ENCODE measurements at places on chromosomes 3 and 15. TPM values are rescaled to one million over a fixed set of nuclear protein-coding genes. Genes with fewer than 3 reads are reported as not detected.

DNA sequence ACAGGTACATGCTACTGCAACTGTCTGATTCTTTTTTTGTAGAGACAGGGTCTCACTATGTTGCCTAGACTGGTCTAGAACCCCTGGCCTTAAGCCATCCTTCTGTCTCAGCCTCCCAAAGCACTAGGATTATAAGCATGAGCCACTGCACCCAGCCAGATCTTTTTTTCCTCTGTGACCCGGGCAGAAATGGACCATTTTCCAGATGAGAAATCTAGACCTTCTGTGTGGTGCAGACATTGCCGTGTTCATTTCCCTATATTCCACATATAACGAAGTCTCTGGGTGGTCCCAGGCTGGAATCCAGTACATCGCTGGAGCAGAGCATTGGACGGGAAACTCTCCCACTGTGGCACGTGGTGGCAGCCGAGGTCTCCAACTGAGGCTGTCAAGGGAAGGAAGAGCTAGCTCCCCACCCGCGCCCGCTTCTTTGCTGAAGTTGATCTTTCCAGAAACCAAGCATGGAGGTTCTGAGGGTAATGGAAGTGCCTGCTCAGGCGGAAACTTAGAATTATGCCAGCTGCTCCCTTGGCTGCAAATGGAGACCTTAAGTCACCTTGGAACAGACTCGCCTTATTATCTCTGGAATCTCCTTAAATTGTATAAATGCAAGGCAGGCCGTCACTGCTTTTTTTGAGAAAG, 23.1 kb upstream of the TXNRD3 start:
- no peak overlapping the region for H3K4me3 ChIP-seq
- H3K27ac ChIP-seq: no peak overlapping the region
- peaks cover 16% of the 10 kb centered on the region for H3K4me1 ChIP-seq
- no peak for DNase-seq
- no peaks in the 10 kb centered on the region for H3K36me3 ChIP-seq
- H3K27me3 ChIP-seq: peaks cover 52% of the 10 kb centered on the region

DNA sequence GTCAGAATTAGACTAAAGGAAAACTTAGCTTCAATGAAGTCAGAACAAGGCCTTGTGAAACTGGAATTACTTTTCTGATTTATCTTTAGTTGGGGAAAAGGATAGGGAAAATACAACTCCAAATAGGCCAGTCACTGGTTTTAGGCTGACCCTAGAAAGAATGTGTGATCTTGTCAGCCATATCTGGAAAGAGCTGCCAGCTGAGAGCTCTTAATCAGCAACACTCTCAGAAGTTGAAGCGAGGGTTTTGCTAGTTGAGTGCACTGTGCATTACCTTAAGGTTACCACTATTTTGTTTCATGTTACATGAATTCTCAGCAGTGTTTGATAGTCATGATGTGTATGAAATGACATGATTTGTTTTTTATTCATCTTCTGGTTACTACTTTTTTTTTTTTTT, 905.3 kb upstream of the ALCAM start:
- no peaks in the 10 kb centered on the region for H3K27me3 ChIP-seq
- no peak overlapping the region for H3K4me3 ChIP-seq
- no peaks in the 10 kb centered on the region for H3K4me1 ChIP-seq

GRCh38 chr3:52281981-52282801, 3.7 kb upstream of the WDR82 start:
- no peaks in the 10 kb centered on the region for H3K27me3 ChIP-seq
- no peak overlapping the region for H3K4me3 ChIP-seq
- peaks cover 21% of the 10 kb centered on the region for H3K4me1 ChIP-seq
- no peak overlapping the region for H3K27ac ChIP-seq
- no peaks in the 10 kb centered on the region for H3K36me3 ChIP-seq

GRCh38 chr3:182605882-182606611, 187.3 kb upstream of the ATP11B start:
- peaks cover 16% of the 10 kb centered on the region for H3K4me1 ChIP-seq
- H3K27me3 ChIP-seq: no peaks in the 10 kb centered on the region
- no peak overlapping the region for H3K27ac ChIP-seq
- no peak for DNase-seq
- no peak overlapping the region for H3K4me3 ChIP-seq

- H3K4me3 ChIP-seq: no peak overlapping the region
- H3K27me3 ChIP-seq: no peaks in the 10 kb centered on the region
- no peak overlapping the region for H3K27ac ChIP-seq
- DNase-seq: no peak
- peaks cover 3% of the 10 kb centered on the region for H3K4me1 ChIP-seq
Observed at GRCh38 chr3:55416331-55416821, 70.7 kb downstream of the WNT5A start.

- no peak overlapping the region for H3K4me3 ChIP-seq
- no peak for DNase-seq
- H3K27ac ChIP-seq: no peak overlapping the region
- H3K36me3 ChIP-seq: no peaks in the 10 kb centered on the region
- no peaks in the 10 kb centered on the region for H3K4me1 ChIP-seq
Observed at GRCh38 chr3:126571078-126571477, 12.3 kb upstream of the C3orf22 start.

DNA sequence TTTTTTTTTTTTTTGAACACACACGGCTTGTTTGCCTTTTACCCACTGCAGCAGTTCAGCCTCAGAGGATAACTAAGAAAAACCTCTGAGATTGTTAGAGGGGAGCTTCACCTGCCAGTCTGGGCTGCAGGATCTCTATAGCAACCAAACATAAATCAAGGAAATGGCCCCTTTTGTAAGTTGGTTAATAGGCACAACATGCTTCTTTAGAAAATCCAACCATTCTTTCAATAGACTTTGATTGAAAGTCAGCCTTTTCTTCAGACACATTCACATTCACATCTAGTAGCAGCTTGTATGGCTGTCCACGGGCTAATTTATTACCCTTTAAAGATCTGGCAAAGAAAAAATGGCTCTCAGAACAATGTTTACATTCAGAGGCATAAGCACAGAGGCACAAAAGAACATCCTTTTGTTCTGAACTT, 136.6 kb upstream of the RARB start:
- no peak overlapping the region for H3K4me3 ChIP-seq
- DNase-seq: peak; percentile 41
- H3K36me3 ChIP-seq: no peaks in the 10 kb centered on the region
- no peaks in the 10 kb centered on the region for H3K27me3 ChIP-seq
- H3K4me1 ChIP-seq: peaks cover 64% of the 10 kb centered on the region

- peaks cover 34% of the 10 kb centered on the region for H3K4me1 ChIP-seq
- H3K4me3 ChIP-seq: no peak overlapping the region
- DNase-seq: no peak
- H3K27me3 ChIP-seq: no peaks in the 10 kb centered on the region
- no peaks in the 10 kb centered on the region for H3K36me3 ChIP-seq
Observed at GRCh38 chr3:194007592-194008337, 128.2 kb upstream of the HES1 start.

GRCh38 chr3:82165266-82165665, 403.8 kb upstream of the GBE1 start:
- H3K36me3 ChIP-seq: no peaks in the 10 kb centered on the region
- H3K4me3 ChIP-seq: no peak overlapping the region
- H3K27ac ChIP-seq: no peak overlapping the region
- H3K4me1 ChIP-seq: peaks cover 15% of the 10 kb centered on the region
- no peaks in the 10 kb centered on the region for H3K27me3 ChIP-seq
- DNase-seq: peak; percentile 57

DNA sequence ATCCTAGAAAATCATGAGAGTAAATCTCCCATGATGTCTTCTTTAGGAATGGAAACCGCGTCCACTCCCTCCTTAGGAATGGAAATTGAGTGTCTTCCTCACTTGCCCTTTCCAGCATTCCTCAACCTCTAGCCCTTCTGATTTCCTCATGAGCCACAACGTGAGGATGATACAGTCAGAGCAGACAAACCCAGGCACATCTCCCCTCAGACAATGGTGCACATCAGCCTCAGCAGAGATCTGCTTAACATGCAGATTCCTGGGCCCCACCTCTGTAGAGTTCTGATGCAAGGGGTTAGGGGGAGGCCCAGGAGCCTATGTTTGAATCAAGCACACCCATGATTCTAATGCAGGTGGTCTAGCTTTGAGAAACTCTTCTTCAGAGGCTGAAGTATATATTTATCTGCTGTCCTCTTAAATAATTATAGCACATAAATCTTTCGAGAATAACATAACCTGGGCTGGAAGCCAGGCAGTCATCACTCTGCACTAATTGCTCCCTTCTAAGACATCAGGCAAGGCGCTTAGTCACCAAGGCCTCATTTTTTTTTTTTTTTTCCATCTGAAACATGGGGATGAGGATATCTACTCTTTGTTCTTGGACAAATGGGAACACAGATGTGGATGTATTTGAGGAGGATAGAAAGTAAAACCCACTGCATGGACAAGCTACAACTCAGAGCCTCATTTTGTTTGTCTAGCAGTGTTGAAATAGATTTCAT, 81.7 kb downstream of the PRICKLE2 start:
- no peaks in the 10 kb centered on the region for H3K36me3 ChIP-seq
- no peak for DNase-seq
- no peak overlapping the region for H3K27ac ChIP-seq
- H3K27me3 ChIP-seq: no peaks in the 10 kb centered on the region
- H3K4me1 ChIP-seq: peaks cover under 1% of the 10 kb centered on the region
- no peak overlapping the region for H3K4me3 ChIP-seq

- DNase-seq: no peak
- no peak overlapping the region for H3K27ac ChIP-seq
- no peaks in the 10 kb centered on the region for H3K4me1 ChIP-seq
- H3K36me3 ChIP-seq: no peaks in the 10 kb centered on the region
Observed at GRCh38 chr3:17795711-17796110, 53.3 kb upstream of the TBC1D5 start.

- H3K4me1 ChIP-seq: no peaks in the 10 kb centered on the region
- peak; percentile 66 for DNase-seq
- no peak overlapping the region for H3K27ac ChIP-seq
- H3K4me3 ChIP-seq: peak overlapping the region; percentile 94
Observed at GRCh38 chr15:22786868-22787698, 639 bp downstream of the NIPA1 start.

FBXL22 gene
- total RNA-seq: 0.71 TPM

SLC27A2 gene
- total RNA-seq: 2.1 TPM

ATP8B4 gene
- 2.7 TPM for total RNA-seq

Data from neural progenitor cell (in vitro differentiated cells).